Skin of body (tissue), 3 donors: ENCODE measurements at places on chromosomes 13 and 19. TPM values are rescaled to one million over a fixed set of nuclear protein-coding genes. Genes with fewer than 3 reads are reported as not detected.

GRCh38 chr19:10045371-10045770 is 32.1 kb downstream of the RDH8 start:
- no peak for DNase-seq

- no peak for DNase-seq
Measured at GRCh38 chr19:33233056-33233873, 7.6 kb upstream of the SLC7A10 start.

- no peak for DNase-seq
Measured at GRCh38 chr13:60433505-60433904, 36.5 kb downstream of the TDRD3 start.

- peak; percentile 68 for DNase-seq
Measured at GRCh38 chr13:38350114-38350617, 515 bp downstream of the UFM1 start.

- no peak for DNase-seq
Measured at GRCh38 chr13:112765731-112766130, 75.9 kb downstream of the ATP11A start.

DNA sequence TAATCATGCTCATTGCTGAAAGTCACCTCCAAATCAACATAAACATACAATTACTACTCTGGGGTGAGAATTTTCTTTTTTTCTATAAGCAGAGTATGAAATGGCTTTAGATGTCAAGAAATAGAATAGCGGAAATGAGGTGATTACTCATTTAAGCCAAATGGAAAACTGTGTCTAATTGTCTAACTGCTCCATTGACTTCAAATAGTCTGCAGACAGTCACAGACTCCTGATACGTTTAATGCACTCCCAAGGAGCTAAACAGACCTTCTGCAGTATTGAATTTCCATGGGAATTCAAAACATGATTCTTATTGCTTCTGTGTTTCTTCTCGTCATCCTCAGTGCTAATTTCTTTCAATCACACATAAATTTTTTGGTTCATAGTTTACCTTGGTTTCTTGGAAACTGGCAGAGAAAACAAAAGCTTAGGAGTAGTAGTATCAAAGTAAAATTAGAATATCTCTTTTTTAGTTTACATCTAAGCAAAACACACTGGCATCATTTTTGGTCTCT is 865.2 kb upstream of the SLC10A2 start:
- DNase-seq, result no peak

Gene ZNF729
- total RNA-seq, result 0.10 TPM

Gene ZNF541
- 0.10 TPM for total RNA-seq
